ENCODE measurements at places on chromosomes 2 and 18. TPM values are rescaled to one million over a fixed set of nuclear protein-coding genes. Genes with fewer than 3 reads are reported as not detected.

The CELF4 gene
- total RNA-seq, result not detected

The PRSS56 gene
- not detected for total RNA-seq

The ABCA12 gene
- 0.07 TPM for total RNA-seq

The SPAST gene
- 20.5 TPM for total RNA-seq

The LRRTM1 gene
- not detected for total RNA-seq

The RGPD4 gene
- not detected for total RNA-seq

The IL18R1 gene
- total RNA-seq, result 8.3 TPM

The SERPINB12 gene
- total RNA-seq, result not detected

The ALLC gene
- total RNA-seq, result not detected

The POLE4 gene
- 17.5 TPM for total RNA-seq

The RMDN2 gene
- total RNA-seq, result 6.4 TPM

The ANKRD29 gene
- 2.0 TPM for total RNA-seq

The LHCGR gene
- not detected for total RNA-seq

The DPP10 gene
- total RNA-seq, result not detected

The SPATA3 gene
- not detected for total RNA-seq

The RNF125 gene
- 0.13 TPM for total RNA-seq

The SAG gene
- not detected for total RNA-seq

The MAP3K19 gene
- not detected for total RNA-seq

The SEC11C gene
- 11.4 TPM for total RNA-seq

The MC2R gene
- not detected for total RNA-seq

The PIEZO2 gene
- 5.3 TPM for total RNA-seq

The MSTN gene
- total RNA-seq, result 0.13 TPM

The SDC1 gene
- total RNA-seq, result 44.3 TPM

The CNGA3 gene
- total RNA-seq, result not detected

The SOX11 gene
- total RNA-seq, result 0.03 TPM

The LIMS2 gene
- 8.3 TPM for total RNA-seq

The STAT4 gene
- 0.56 TPM for total RNA-seq

The LYG1 gene
- 0.59 TPM for total RNA-seq

The GNLY gene
- not detected for total RNA-seq

The DOK6 gene
- 14.1 TPM for total RNA-seq

The CABYR gene
- 5.7 TPM for total RNA-seq

The KYNU gene
- total RNA-seq, result 0.20 TPM

The TP53I3 gene
- total RNA-seq, result 25.8 TPM

The MYOM1 gene
- 2.5 TPM for total RNA-seq

The AP1S3 gene
- 18.6 TPM for total RNA-seq

The SPEG gene
- 87.2 TPM for total RNA-seq

The AKAIN1 gene
- not detected for total RNA-seq

The ARHGAP15 gene
- not detected for total RNA-seq

The FBXO36 gene
- 2.9 TPM for total RNA-seq

The NDC80 gene
- total RNA-seq, result 2.4 TPM

The ASB3 gene
- total RNA-seq, result 21.5 TPM

The ATOH8 gene
- total RNA-seq, result 22.4 TPM

The POTEJ gene
- not detected for total RNA-seq

The CCDC102B gene
- 64.7 TPM for total RNA-seq

The ATAD2B gene
- total RNA-seq, result 10.7 TPM
